ENCODE measurements at places on chromosomes 4 and X.

DNA sequence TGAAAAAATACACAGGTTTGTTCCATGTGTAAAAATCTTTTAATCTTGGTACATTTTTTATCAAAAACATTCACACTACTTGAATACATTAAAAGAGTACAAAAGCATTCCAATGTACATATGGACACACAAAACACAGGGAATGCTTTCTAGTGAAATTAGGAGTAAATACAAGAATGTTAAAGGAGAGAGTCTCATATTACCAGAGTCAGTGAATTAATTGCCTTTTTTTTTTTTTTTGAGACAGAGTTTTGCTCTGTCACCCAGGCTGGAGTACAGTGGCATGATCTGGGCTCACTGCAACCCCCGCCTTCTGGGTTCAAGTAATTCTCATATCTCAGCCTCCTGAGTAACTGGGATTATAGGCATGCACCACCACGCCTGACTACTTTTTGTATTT, 17.0 kb downstream of the XIAP start:
- DNase-seq: no peak

DNA sequence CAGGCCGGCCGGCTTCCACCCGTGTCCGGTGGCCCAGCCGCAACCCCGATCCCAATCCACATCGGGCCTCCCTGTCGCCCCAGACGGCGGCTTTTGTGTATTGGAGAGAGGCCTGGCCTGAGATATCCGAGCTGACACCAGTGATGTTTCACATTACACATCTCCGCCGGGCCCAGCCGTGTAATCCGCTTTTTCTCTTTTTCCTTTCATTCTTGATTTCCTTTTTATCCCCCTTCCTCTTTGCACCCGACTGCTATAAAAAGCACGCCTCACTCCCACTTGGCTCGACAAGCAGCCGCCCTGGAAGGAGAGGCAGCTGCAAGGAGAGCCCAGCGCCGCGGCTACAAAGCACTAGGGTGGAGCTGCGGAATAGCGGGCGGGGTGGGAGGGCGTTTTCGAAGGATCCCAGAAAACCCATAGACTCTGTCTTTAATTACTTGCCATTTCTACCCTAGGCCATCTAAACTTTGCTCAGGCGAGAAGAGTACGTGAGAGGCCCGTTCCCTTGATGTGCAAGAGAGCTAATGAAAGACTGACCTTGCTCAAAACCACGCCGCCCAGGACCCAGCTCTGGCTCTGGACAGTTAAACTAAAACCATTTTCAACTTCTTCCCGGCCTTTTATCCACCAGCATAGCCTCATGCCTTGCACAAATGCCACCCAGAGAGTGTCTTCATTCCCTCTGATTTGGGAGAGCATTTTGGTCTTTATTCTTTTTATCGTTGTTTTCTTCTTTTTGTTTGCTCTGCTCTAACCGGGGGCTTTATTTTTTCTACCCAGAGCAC, 3.2 kb downstream of the PITX2 start:
- no peak for DNase-seq

GRCh38 chrX:12753366-12753765, 37.8 kb upstream of the PRPS2 start:
- DNase-seq: no peak

DNA sequence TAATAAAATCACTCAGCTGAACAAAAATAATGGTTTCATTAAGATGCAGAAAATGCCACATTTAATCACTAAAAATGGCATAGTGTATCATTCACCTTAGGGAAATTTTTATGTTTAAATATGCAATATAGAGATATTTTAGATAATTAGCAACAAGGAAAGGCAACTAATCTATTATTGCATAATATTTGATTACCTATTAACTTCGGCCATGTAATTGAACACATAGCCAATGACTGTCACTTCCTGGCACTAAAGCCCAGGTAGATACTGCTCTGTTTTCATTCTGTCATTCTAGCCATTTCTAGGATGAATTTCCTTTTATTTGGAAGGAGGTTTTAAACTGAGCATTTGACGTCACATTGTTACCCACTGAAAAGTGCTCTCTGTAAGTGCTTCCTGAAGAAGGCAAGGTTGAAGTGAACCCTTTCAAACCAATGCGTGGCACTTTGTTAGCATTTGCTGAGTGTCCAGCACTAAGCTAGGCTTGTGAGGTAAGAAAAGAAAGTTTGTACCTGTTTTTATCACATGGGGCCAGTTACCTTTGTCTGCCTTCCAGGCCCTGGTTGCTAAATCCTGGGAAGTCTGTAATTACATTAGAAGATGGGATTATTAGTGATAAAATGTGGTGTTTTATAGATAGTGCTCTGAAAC, 67.8 kb upstream of the LSM6 start:
- no peak for DNase-seq

- DNase-seq: peak; percentile 31
Measured at GRCh38 chrX:153669174-153669890, 4.3 kb downstream of the PNCK start.

- DNase-seq: no peak
Measured at GRCh38 chr4:67879486-67879885, 4.3 kb downstream of the TMPRSS11D start.

- DNase-seq: no peak
Measured at GRCh38 chr4:30396772-30397475, 323.2 kb upstream of the PCDH7 start.

GRCh38 chr4:81631958-81632441, 160.3 kb upstream of the RASGEF1B start:
- no peak for DNase-seq

DNA sequence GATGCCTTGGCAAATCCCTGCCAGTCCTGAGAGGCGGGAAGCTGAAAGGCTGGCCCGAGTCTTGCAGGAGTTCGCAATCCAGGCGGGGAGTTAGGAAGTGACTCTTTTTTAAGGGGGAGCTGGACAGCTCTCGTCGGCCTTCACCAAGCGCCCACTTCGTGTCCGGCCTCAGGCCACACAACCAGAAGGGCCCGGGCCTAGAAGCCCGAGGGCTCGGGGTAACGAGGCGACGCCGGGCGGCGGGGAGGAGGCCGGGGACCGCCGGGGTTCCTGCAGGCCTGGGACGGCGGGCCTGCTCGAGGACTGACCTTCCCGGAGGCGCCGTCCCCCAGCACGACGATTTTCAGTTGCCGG, 395 bp downstream of the RAB28 start:
- no peak for DNase-seq

DNA sequence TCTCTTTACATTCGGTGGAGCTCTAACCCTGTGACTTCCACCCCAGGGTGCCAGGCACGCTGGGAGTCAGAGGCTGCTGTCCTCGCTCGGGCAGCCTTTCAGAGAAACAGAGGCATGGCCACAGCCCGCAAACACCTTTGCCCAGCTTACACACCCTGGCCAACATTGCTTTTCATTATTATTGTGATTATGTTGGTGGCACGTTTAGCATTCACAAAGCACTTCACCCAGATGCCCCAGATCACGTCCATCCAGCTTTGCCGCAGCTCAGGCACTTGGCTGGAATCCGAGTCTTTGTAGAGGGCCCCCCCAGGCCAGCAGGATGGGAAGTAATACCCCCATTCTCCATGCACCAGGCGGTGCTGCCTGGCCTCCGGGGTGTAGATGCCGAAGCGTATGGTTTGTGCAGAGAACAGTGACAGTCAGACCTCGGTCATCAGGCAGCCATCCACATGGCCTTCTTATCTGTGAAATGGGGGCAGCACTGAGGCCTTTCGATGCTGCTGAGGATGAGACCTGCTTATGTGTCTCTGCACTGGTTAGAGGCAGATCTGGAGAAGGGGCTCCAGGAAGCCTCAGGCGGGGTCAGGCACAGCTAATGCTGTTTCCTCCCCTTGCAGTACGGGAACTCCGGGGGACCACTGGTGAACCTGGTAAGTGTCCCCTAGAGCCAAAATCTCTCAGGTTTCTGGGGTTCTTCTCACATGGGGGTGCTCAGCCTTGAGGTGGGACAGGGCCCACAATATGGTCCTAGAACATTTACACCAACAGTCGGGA, 22.3 kb downstream of the HTRA3 start:
- DNase-seq: no peak

- DNase-seq: no peak
Measured at GRCh38 chr4:28799696-28800095, 1920.5 kb upstream of the PCDH7 start.

GRCh38 chrX:22634751-22635150, 362.0 kb downstream of the CBLL2 start:
- DNase-seq: no peak

DNA sequence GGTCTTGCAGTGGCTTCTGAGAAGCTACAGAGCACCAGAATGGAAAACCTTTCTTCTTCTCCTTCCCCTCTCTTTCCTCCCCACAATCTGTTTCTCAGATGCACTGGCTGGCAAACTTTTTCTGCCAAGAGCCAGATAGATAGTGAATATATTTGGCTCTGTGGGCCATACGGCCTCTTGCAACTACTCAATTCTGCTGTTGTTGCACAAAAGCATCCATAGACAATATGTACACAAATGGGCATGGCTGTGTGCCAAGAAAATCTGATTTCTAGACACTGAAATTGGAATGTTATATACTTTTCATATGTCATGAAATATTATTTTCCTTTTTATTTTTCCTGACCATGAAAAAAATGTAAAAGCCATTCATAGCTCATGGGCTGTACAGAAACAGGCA, 3.1 kb downstream of the PHEX start:
- DNase-seq: no peak

DNA sequence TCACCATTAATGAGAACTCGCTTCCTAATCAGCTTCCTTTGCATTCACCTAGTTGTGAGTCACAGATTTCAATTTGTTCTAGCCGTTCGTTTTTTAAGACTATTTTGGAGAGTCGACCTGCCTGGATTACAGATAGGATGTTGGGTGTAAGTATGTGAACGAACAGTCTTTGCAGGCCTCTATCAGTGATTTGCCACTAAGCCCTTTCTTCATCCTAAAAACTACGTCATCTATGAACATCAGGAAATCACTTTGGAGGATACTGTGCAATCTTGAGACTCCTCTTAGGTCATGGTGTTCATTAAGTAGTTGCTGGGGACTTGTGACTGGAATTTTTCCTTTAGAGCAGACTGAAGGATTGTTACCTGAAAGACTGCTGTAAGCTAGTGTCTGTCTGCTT, 1.1 kb downstream of the POLA1 start:
- no peak for DNase-seq
